NCI-H2107 (cell line): ENCODE measurements at places on chromosomes 4 and X.

GRCh38 chrX:108412783-108413182 lies 25.4 kb downstream of the COL4A6 start:
- DNase-seq = no peak

GRCh38 chrX:28787206-28787605 lies 200.0 kb downstream of the IL1RAPL1 start:
- DNase-seq = no peak

DNA sequence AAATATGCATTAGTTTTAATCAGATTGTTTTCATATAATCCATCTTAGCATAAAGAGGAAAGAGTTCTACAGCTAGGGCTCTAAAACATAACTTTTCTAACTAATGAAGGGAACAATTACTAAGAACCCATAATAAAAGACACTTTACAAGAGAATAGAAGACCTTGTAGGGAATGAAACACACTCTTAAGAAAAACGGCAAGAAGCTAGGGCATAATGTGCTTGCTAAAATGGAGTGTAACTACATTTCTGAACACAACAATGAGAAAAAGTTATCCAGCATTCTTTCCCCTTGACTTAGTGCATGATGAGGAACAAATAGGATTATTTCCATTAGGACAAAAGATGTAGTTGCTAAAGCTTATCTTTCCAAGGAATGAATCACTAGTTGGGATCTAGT lies 54.6 kb downstream of the ARHGAP6 start:
- no peak for DNase-seq

GRCh38 chr4:38819569-38819968 lies 15.0 kb upstream of the TLR1 start:
- no peak for DNase-seq

- DNase-seq = no peak
Observed at GRCh38 chr4:74919783-74920182, 13.1 kb upstream of the PARM1 start.

DNA sequence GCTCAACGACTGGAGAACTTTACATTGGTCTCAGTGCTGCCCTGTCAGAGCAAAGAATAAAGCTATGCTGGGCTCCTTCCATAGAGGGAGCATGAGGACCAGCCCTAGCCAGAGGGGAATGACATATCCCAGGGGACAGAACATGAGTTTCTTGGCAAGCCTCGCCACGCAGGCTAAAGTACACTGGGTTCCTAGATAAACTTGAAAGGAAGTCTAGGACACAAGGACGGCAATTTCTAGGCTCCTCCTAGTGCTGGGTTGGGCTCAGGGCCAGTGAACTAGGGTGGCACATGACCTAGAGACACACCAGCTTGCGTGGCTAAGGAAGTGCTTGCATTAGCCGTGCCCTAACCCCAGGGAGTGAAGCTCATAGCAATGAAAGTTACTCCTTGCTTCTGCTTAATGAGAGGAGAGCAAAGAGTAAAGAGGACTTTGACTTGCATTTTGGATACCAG lies 141.0 kb downstream of the MAB21L2 start:
- DNase-seq = peak; percentile 0

- no peak for DNase-seq
Observed at GRCh38 chr4:184345573-184345922, 127.9 kb upstream of the ENPP6 start.

GRCh38 chr4:153668647-153669046 lies 15.4 kb upstream of the TLR2 start:
- DNase-seq = no peak

DNA sequence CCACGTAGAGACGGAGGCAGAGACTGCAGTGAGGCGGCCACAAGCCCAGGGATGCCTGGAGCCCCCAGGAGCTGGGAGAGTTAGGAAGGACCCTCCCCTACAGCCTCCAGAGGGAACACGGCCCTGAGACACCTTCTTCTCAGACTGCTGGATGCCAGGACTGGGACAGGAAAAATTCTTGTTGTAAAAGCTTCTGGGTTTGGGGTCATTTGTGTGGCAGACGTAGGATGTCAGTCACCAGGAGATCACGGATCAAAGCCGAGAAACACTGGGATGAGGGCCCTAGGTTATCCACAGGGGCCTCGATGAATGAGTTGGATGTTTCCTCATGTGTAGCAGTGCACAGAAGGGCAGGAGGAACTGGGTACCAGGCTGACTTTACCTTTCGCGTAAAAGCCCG lies 163.7 kb downstream of the SHOX start:
- no peak for DNase-seq

DNA sequence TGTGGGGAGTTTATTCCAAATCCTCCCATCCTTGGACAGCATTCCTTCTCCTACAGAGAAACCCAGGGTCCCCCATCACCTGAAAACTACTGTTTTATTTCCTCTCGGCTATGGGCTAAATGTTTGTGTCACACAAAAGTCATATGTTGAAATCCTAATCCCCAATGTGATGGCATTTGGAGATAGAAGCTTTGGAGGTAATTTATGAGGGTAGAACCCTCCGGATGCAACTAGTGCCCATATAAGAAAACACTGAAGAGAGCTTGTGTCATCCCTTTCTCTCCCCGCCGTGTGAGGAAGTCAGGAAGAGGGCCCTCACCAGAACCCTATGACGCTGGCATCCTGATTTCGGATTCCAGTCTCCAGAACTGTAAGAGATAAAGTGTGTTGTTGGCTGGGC lies 127.8 kb upstream of the NOCT start:
- no peak for DNase-seq

DNA sequence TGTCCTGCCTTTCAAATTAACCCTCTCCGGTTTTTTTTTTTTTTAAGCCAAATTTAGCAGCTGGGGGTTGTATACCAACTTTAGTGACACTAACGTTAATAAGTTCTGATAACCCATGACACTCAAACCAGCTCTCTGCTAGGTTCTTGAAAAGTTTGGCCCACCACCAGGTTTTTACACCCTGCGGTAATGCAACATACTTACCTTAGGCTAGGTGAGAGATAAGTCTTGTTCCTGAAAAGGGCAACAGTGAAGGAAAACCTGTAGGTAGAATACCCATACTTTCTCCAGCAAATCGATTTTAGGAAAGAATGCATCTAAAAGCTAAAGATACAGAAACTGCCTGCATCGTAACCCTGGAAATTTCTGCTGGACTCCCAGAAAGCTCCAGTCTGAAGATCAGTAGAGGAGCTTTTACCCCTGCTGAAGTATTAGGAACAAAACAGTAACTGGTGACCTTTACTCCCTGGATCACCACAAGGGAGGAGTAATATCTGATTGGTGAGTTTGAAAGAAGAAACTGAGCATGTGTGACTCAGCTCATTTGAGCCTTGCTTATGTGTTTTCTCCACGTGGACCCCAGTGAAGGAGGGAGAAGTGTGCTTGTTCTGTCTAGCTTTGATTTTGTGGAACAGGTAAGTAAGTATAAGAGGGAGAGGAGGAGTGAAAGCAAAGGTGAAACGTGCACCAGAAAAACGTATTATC lies 34.4 kb upstream of the COX18 start:
- DNase-seq = no peak

GRCh38 chr4:129144755-129145206 lies 48.8 kb downstream of the C4orf33 start:
- no peak for DNase-seq

DNA sequence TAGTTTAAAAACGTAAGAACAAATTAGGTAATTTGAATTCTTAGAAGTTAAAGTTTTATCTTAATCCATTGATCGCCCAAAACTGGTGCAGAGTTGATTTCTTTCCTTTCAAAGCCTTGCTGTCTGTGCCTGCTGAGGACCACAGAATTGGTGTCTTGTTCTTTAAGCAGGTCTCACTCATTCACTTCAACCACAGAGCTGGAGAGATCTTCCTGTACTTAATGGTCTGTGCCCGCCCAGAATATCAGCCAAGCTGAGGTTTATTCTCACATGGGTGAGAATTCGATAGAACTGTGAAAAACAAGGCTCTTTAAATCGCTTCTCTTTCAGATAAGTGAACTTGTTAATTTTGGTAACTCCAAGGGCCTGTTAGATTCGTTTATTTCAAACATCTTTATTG lies 31.6 kb downstream of the DCUN1D4 start:
- DNase-seq = no peak

GRCh38 chrX:69366183-69366582 lies 137.9 kb upstream of the NALF2 start:
- DNase-seq = no peak

GRCh38 chr4:109389369-109390114 lies 44.1 kb upstream of the SEC24B start:
- no peak for DNase-seq

DNA sequence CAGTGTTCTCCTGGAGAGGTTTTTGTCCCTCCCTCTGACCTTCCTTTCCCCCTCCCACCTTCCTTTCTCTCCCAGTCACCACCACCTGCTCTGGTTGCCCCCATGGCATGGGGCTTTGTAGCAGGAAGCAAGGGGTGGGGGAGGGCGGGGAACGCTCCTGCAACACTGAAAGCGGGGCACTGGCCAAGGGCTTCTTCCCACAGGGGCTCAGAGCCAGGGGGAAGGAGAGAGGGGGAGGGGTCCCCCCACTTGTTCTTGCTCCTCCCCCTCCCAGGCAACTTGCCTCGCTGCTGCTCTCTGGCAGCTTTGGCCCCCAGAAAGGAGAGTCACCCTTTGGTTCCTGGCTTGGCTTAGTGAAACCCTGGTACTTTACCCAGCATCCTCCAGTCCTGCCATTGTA lies 48.4 kb downstream of the BCORL1 start:
- no peak for DNase-seq

- DNase-seq = no peak
Observed at GRCh38 chrX:41796577-41796976, 72.6 kb downstream of the GPR82 start.

GRCh38 chr4:78627046-78627965 lies 75.7 kb downstream of the ANXA3 start:
- no peak for DNase-seq

- no peak for DNase-seq
Observed at GRCh38 chrX:71475785-71476540, 56.9 kb upstream of the OGT start.

GRCh38 chrX:72037601-72038000 lies 94.1 kb downstream of the RTL5 start:
- no peak for DNase-seq

DNA sequence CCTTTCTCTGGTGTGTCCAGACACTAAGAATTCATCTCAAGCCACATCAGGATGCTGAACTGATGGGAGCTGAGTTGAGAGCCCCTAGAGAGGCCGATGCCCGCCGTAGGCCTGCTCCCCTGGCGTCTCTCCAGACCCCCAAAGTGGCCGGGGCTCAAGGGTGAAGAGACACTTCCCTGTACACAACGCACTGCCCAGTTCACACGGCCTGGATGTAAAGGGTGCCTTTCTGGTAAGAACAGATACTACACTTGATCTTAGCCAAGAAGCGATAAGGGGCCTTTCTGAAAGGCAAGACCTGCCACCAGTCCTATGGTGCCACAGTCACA lies 5.1 kb upstream of the TREX2 start:
- DNase-seq = no peak

GRCh38 chr4:137015426-137016409 lies 516.6 kb downstream of the PCDH18 start:
- no peak for DNase-seq

- DNase-seq = no peak
Observed at GRCh38 chr4:168849997-168850396, 160.1 kb downstream of the CBR4 start.

- DNase-seq = no peak
Observed at GRCh38 chr4:102817021-102817605, 10.2 kb downstream of the UBE2D3 start.

- no peak for DNase-seq
Observed at GRCh38 chrX:153517423-153517822, at the start of gene ATP2B3. Gene ATP2B3, plus strand, starts transcription at chrX:153517642. Its CDS starts 18,606 bp downstream, at chrX:153536248.

GRCh38 chrX:28910487-28910886 lies 323.2 kb downstream of the IL1RAPL1 start:
- DNase-seq = no peak

DNA sequence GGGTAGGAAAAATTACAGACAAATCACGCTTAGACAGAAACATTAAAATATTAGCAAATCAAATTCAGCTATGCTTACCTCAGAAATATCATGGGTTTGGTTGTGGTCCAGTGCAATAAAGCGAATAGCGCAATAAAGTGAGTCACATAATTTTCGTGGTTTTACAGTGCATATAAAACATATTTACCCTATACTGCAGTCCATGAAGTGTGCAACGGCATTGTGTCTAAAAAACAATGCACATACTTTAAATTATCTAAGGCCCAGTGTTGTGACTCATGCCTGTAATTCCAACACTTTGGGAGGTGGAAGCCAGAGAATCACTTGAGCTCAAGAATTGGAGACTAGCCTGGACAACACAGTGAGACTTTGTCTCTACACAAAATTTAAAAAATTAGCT lies 195.7 kb upstream of the IL1RAPL1 start:
- DNase-seq = no peak

DNA sequence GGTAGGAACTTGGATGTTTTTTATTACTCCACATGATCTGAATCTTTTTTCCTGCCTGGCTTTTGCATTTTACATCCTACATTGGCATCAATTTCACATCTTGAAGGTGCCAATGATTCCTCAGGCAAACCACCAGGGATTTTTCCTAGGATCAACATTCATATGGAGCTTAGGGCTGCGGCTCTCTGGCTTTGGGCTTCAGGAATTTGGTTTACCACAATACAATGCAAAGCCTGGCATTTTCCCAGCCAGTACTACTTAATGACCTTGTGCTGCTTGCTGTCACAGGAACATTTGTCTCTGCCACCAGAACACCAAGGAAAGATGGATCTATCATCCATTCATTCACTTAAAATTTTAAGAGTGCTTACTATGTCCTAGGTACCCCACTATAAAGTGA lies 180.7 kb downstream of the PDGFC start:
- no peak for DNase-seq

DNA sequence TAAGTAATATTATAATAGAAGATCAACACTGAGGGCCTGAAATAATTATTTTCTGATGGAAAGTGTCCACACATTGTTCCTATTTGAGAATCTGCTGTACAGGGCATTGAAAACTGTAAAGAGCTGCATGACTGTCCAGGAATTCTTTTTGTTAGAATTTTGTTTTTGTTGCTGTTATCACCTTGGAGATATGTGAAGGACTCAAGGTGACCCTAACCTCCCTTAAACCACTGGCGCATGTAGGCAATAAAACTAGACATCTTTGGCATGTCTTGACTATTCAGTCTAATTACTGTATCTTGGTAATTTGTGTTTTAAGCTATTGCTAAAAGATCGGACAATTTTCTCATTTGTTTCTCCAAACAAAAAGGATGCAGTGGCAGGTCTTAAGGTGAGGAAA lies 55.5 kb upstream of the SMIM10 start:
- no peak for DNase-seq

DNA sequence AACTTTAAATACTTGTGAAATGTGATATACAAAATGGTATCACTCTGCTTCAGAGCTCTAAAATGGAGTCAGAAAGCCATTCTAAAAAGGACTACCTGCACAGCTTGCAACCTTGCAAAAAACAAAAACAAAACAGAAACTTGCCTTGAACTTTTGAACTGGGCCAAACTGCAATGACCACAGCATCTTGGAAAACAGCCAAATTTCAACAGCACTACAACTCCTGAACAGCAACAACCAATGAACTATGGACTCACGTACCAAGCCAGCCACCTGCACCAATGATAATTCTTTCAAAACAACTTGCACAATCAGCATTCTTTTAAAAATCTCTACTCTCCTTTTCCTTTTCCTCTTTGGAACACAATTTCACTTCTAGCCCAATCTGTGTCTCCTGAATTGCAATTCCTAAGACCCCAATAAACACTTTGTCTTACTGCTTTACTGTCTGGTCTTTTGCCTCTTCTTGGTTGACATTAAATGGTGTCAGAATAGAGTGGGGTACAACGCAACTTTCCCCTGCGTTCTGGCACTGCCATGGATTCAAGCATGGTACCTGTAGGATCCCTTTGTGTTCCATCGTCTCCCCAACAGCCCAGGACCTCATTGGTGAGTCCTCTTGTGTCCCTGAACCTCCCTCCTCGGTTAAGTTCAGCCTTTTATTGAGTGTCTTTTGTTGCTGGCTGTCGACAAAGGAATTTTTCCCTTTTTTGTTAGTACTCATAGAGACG lies 35.7 kb upstream of the FMR1 start:
- DNase-seq = no peak
